Placental pericyte (primary cell): ENCODE measurements at places on chromosomes 5 and 9. TPM values are rescaled to one million over a fixed set of nuclear protein-coding genes. Genes with fewer than 3 reads are reported as not detected.

ECSCR gene
- 0.43 TPM in 1 of 2 replicates, not detected in the other for total RNA-seq

FYB1 gene
- total RNA-seq = 0.43 TPM in 1 of 2 replicates, not detected in the other

SPATA31D4 gene
- not detected in 2 replicates for total RNA-seq

CER1 gene
- total RNA-seq = not detected in 2 replicates

GMCL2 gene
- total RNA-seq = not detected in 2 replicates

NSMF gene
- total RNA-seq = 27.1 and 38.3 TPM in 2 replicates

PTPDC1 gene
- total RNA-seq = 9.2 and 14.6 TPM in 2 replicates

LHX6 gene
- total RNA-seq = under 0.01 TPM in 1 of 2 replicates, not detected in the other

CA9 gene
- total RNA-seq = not detected in 2 replicates

IL5 gene
- not detected in 2 replicates for total RNA-seq

CDC14B gene
- total RNA-seq = 11.7 and 12.7 TPM in 2 replicates

SLIT3 gene
- total RNA-seq = 0.29 and 0.66 TPM in 2 replicates

CCDC183 gene
- total RNA-seq = 0.22 TPM in 1 of 2 replicates, not detected in the other
